ENCODE measurements at places on chromosomes 7 and 10.

GRCh38 chr10:100370714-100371481 lies 23.9 kb downstream of the SCD start:
- DNase-seq, result peak; percentile 93

DNA sequence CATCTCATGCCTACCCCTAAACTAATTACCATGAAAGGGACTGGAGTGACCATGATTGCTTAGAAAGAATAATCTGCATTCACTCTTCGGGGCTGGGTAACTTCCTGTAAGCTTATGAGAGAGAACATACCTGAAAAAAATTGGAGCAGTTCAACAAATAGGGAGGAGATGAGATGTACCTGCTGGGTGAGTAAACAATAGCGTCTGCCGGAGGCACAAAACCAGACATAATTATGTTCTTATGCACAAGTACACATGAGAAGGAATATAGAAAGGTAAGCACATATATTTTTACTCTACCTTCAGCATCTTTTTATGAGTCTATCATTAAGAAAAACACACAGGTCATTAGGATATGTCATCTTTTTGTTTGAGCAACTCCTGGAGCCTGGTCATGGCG lies 224.6 kb upstream of the FERD3L start:
- DNase-seq, result no peak

DNA sequence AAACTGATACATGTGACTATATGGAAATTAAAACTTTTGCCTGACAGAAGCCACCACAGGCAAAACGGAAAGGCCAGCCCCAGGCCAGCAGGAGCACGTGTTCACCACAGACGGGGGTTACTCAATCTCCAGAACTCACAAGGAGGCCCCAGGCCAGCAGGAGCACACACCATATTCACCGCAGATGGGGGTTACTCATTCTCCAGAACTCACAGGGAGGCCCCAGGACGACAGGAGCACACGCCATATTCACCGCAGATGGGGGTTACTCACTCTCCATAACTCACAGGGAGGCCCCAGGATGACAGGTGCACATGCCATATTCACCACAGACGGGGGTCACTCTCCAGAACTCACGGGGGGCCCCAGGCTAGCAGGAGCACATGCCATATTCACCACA lies 61.5 kb downstream of the NKX6-2 start:
- DNase-seq, result no peak

DNA sequence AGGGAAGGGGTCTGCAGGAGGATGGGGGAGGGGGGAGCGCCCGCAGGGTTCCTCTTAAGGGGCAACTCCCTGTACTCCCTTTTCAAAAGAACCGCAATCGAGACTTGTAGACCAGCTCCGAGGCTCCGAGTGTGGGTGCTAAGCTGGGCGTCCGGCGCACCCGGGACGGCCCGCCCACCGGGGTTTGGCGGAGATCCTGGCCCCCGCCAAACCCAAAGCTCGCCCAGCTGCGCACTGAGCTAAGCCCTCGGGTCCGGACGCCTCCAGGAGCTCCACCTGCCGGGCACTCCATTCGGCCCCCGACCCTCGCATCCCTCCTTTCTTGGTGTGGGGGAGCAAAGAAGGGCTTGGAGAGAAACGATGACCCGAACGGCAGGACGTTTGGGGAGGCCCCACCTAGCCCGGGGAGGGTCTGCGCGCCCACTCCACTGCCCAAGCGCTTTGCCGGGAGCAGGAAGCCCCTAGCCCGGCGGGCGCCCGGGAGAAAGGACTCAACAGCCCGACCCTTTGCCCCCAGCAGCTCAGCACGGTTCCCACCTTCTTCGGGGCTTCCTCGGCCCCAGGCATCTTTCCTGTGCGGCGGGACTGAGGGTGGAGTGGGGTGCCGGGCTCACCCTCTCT lies 651 bp downstream of the AFAP1L2 start:
- DNase-seq, result no peak

DNA sequence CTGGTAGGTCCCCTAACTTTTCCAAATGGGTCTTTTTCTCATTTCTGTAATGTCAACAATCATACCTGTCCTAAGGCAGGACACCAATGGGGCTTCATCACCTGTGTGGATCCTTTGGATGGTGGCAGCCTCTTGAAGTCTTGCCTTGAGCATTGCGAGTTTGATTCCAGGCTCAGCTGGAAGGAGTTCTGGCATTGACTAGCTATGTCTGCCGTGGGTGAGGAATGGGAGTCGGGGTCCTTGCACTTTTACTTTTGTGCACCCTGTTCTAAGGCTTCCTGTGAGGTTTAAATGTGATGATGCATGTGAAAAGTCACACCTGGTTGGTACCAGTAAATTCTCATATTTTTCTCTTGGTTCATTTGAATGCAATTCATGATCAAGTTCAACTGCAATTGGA lies 55.9 kb upstream of the CTBP2 start:
- no peak for DNase-seq

DNA sequence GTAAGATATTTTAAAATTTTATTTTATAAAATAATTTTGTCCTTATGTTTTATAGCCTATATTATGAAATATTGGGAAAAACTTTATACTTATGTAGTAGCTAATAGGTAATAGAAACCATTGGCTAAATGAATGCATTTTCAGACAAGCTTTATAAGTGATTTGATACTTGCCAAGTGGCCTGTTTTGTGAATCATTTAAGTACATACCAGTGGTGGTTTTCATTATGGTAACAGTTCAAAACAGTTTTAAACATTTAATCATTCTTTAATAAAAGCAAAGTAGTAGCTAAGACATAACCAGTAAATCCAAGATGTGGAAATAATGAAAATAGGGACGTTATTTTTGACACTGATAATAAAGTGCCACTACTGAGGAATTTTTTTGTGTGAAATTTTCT lies 182.2 kb downstream of the PHF14 start:
- DNase-seq, result no peak

GRCh38 chr7:1950066-1950451 lies 280.0 kb downstream of the ELFN1 start:
- no peak for DNase-seq

DNA sequence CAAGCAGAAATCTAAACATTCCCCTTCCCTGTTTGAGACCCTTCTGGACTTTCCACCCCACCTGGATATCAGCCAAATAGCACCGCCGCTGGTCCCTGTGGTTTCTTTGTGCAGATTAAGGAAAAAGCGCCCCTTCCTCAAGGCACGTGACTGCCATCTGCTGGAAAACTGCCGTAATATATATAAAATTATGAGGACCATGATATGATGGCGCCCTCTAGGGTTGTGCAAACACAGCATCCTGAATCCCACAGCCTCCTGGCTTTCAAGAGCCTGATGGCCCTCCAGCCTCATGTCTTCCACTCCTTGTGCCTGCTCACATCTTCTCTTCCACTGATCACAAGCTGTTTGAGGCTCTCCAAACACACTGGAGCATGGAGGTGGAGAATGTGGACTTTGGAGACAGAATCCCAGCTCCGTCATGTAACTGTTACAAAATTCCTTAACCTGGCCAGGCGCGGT lies 121.3 kb downstream of the MYL10 start:
- peak; percentile 46 for DNase-seq

GRCh38 chr10:48455392-48456151 lies 149.1 kb downstream of the MAPK8 start:
- no peak for DNase-seq

DNA sequence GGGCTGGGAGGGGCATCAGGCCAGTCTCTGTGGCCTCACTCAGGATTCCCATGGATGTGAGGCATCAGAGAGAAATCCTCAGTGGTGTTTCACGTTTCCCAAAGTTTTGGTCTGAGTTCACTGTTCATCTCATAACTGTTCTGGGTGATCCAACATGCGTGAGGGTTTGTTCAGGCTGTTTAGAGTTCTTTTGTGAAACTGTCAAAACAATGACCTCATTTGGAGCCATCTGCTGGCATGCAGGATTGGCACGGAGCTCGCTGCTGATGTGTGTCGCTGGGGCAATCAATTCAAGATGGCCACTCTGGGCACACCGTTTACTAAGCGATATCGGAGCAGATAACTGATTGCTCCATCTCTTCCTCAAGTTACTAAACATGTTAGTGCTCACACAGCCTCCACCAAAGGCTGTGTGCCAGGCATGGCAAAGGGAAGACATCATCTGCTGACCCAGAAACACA lies 365.6 kb downstream of the WDR11 start:
- no peak for DNase-seq

DNA sequence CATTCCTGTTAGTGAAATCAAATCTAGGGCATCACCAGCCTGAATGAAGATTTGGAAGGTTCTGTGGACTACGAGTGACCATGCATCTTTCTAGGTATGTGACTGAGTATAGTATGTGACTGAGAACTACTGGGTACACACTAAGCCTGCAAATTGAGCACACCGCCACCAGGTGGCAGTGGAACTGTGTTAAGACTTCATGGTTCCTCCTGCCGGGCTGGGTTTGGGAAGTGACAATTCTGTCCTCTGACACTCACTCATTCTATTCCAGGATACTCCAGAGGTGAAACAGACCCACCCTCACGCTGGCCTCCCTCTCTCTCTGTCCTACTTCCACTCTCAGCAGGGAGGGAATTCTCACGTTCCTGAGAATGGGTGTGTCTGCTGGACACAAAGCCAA lies 84.0 kb upstream of the TMEM248 start:
- peak; percentile 49 for DNase-seq

- no peak for DNase-seq
Measured at GRCh38 chr7:108575156-108575555, 5.5 kb downstream of the DNAJB9 start.
